ENCODE measurements at places on chromosomes 5 and 9. TPM values are rescaled to one million over a fixed set of nuclear protein-coding genes. Genes with fewer than 3 reads are reported as not detected.

Gene SPIN1
- 92.5 TPM for total RNA-seq

Gene NR2F1
- total RNA-seq: 20.5 TPM

Gene IFNA13
- total RNA-seq: not detected

Gene SLC1A3
- 3.7 TPM for total RNA-seq

Gene GPR150
- 0.27 TPM for total RNA-seq
